ENCODE measurements at places on chromosomes 6 and 20.

- no peak for DNase-seq
Observed at GRCh38 chr6:5626727-5627426, 365.6 kb downstream of the FARS2 start.

DNA sequence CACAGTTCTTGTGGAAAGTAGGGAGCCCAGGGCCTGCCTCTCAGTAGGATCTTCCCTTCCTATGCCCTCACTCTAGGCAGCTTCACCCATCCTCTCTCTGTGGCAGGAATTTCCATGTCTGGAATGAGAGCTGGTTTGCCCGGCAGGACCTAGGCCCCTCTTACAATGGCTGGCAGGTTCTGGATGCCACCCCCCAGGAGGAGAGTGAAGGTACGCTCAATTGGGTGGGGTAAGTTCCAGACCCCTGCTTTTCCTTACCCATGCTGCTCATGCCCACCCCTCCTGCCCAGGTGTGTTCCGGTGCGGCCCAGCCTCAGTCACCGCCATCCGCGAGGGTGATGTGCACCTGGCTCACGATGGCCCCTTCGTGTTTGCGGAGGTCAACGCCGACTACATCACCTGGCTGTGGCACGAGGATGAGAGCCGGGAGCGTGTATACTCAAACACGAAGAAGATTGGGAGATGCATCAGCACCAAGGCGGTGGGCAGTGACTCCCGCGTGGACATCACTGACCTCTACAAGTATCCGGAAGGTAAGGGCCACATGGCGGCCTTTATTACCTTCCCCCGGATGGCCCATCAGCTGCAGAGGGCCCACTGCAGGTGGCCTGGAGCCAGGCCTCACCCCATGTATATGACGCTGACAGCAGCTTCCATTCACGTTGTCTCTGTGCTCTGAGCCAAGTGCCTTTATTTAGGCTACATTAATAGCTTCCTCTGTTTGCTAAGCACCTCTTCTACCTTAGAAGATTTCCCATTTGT lies 22.8 kb downstream of the TGM6 start:
- DNase-seq = peak; percentile 1

DNA sequence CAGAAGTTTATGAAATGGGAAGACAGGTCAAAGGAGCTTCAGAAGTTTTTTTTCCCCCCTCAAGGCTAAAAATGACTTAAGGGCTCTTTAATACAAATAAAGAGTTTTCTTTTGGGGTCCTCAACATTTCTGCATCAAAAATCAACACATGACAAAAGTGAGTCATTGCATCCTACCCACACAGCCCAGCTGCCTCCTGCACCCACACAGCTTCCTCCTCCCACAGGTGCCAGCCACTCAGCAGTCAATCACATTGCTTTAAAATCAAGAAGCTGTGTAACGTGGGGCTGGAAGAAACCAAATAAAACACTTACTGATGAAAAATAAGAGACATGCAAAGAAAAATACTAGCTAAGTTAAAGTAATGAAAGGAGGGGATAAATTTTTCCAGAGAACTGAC lies 68.5 kb downstream of the MAP3K5 start:
- no peak for DNase-seq

GRCh38 chr20:48703107-48703506 lies 124.7 kb downstream of the PREX1 start:
- DNase-seq = no peak

GRCh38 chr6:92577077-92577719 lies 842.2 kb downstream of the EPHA7 start:
- DNase-seq = no peak

GRCh38 chr6:72675396-72675795 lies 53.5 kb downstream of the KCNQ5 start:
- no peak for DNase-seq

DNA sequence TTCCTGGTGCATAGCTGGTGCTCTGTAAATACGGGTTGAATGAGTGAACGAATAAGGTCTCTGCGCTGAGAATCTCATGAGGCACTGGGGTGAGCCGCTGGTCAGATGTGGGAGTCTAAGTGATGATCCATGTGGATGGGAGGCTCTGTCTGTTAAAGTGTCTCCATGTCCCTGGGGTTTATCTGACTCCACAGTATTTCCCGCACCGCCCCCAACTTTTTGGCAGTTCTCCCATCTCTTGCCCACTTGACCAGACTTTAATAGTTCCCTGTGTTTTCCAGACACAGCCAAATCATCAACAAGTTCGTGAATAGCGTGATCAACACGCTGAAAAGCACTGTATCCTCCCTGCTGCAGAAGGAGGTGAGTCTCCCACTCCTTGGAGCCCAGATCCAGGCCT lies 9.9 kb downstream of the BPIFA2 start:
- DNase-seq = no peak

- DNase-seq = no peak
Observed at GRCh38 chr6:7041511-7042026, 66.2 kb upstream of the RREB1 start.

- no peak for DNase-seq
Observed at GRCh38 chr6:63644668-63645326, 9.2 kb downstream of the PHF3 start.

DNA sequence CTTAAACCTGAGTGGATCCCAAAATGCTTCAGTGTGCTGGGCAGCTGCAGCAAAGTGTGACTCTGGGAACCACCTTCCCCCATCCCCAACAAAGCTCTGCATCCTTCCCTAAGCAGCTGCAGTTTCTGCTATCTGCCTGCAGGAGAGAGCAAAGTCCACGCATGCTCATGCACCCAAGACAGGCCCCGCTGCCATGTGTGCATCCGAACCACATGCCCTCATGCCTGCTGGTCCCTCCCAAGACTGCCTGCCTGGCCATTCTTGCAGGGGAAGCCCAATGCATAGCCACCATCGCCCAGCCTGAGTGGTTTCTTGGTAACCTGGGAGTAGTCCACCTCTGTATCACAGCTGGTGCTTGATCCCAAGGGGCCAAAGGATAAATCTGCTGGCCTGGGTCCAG lies 94.3 kb upstream of the OLIG3 start:
- no peak for DNase-seq

Measured in AG08396 (cell line).